ENCODE measurements at places on chromosomes 5 and 9.

DNA sequence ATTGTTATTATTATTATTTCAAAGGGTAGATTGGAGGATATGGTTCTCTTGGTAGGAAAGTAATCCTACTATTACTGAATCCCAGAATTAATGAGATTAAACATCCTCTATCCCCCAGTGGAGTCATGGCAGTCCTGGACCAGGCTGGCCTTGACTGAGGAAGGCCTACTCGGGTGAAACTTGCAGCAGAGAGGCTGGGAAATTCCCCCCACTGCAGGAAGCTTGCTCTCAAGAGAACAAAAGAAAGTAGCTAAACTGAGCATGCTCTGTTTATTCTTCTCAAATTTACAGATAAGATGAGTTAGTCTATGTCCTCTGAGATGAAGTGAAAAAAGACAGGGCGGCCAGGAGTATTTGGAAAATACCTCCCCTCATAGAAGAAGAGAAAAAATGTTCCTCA is 233.9 kb upstream of the RPS23 start:
- DNase-seq, result no peak

- DNase-seq, result no peak
Observed at GRCh38 chr5:6818594-6819511, 105.6 kb downstream of the TENT4A start.

DNA sequence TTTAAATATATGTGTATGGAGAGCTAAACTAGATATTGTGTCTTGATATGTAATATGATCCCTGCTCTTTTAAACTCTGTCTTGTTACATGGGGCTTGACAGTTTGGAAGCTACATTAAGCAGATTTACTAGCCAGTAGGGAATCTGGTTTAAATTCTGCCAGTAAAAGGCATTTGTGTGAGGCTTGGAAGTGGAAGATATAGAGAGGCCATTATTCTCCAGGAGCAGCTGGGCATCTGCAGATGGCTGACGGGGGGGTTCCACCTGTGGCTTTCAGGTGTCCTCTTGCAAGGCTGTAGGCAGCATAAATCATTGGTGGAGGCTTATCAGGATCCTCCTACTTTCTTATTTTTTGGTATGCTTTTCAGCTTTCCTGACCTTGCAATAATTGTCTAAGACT is 179.1 kb upstream of the FBXL7 start:
- no peak for DNase-seq

GRCh38 chr9:107288701-107289100 is 5.6 kb downstream of the RAD23B start:
- no peak for DNase-seq

DNA sequence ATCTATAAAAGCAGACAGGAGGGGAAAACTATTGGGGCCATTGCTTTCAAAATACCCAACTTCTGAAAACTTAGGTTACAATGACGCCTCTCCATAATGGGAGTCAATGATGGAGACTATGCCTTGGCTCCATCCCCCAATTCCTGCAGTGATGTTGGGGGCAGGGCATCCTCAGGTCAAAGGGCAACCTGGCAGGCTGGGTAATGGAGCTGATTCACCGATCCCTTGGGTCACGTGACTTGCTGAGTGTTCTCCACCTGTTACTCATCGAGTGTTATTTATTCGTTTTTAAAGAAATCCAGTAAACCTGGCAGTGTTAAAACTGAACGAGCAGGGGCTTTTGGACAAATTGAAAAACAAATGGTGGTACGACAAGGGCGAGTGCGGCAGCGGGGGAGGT is 244.4 kb downstream of the FAM114A2 start:
- no peak for DNase-seq

GRCh38 chr9:12802093-12802492 is 27.3 kb downstream of the LURAP1L start:
- no peak for DNase-seq

- no peak for DNase-seq
Observed at GRCh38 chr5:138051441-138052296, 18.8 kb upstream of the FAM13B start.

GRCh38 chr9:7273575-7273974 is 515.8 kb downstream of the KDM4C start:
- no peak for DNase-seq

- no peak for DNase-seq
Observed at GRCh38 chr5:108303086-108303485, 78.8 kb downstream of the FBXL17 start.

- DNase-seq, result no peak
Observed at GRCh38 chr5:132628814-132629213, 29.2 kb upstream of the IL13 start.

- DNase-seq, result no peak
Observed at GRCh38 chr5:123039673-123040072, 3.1 kb upstream of the PPIC start.

- no peak for DNase-seq
Observed at GRCh38 chr9:5500441-5501235, 9.7 kb upstream of the PDCD1LG2 start.

- no peak for DNase-seq
Observed at GRCh38 chr5:18370531-18370930, 736.3 kb downstream of the TAF11L14 start.
